ENCODE measurements at places on chromosomes 4 and X.

DNA sequence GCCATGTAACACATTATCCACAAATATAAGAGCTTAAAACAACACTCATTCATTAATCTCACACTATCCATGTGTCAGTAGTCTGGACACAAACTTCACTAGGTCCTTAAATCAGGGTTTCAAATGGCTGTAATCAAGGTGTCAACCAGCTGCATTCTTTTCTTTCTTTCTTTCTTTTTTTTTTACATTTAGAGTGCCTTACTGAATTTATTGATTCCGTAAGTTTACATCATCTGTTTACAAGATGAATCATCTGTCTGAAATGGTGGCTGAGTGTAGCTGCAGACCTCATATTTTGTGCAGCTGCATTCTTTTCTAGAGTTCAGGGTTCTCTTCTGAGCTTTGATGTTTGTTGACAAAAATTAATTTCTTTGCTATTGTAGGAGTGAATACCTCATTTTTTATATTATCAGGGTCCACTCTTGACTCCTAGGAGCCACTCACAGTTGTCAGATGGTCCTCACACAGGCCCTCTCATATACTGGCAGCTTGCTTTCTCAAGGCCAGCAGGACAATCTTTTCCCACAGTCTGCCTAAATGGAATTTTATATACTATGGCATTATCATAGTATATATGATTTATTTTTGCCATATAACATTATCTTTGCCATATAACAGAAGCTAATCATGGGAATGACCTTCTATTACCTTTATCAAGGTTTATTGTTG, 37.8 kb downstream of the SPOCK3 start:
- DNase-seq, result no peak

DNA sequence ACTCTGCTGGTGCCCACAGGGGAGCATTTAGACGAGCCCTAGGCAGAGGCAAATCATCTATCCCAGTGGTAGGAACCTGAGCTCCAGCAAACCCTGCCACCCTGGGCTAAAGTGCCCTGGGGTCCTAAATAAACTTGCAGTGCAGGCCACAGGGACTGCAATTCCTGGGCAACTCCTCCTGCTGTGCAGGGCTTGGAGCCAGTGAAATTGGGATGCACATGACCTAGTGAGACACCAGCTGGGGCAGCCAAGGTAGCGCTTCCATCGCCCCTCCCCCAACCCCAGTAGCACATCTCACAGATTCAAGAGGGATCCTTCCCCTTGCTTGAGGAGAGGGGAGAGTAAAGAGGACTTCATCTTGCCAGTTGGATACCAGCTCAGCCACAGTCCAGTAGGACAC, 44.1 kb downstream of the CHRNA9 start:
- no peak for DNase-seq

GRCh38 chrX:131792356-131792749, 230.7 kb upstream of the STK26 start:
- no peak for DNase-seq

DNA sequence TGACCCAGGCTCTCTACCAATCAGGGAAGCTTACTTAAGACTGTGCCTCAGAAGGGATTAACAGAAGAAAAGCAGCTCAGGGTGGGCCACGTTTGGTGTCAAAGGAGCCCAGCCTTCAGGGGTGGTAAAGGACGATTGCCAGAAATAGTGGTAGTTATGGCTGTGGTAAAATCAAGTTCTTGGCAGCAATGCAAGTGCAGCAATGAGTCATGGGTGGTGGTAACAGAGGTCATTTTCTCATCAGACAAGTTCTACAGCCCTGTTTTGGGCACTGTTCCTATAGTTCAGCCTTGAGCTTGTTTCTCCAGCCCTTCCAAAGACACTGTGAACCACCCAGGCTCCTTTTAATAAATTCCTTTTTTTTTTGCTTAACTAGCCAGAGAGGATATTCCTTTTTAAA, 120.3 kb downstream of the EFHC2 start:
- DNase-seq, result no peak

DNA sequence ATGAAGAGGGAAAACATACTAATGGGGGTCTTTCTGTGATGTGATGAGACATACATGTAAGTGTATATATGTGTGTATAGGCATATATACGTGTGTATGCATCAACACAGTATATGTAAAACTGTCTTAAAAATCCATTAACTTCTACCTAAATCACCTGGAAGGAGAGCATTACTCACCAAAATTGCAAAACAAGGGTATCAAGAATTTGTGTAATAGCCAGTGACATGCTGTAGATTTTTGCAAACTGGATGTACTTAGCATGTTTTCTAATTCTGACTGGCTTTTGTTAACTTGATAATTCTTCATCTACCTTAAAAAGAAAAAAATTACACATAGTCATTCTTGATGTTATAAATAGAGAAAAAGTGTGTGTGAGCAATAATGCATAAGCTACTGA, 104.7 kb downstream of the PRRG1 start:
- no peak for DNase-seq

DNA sequence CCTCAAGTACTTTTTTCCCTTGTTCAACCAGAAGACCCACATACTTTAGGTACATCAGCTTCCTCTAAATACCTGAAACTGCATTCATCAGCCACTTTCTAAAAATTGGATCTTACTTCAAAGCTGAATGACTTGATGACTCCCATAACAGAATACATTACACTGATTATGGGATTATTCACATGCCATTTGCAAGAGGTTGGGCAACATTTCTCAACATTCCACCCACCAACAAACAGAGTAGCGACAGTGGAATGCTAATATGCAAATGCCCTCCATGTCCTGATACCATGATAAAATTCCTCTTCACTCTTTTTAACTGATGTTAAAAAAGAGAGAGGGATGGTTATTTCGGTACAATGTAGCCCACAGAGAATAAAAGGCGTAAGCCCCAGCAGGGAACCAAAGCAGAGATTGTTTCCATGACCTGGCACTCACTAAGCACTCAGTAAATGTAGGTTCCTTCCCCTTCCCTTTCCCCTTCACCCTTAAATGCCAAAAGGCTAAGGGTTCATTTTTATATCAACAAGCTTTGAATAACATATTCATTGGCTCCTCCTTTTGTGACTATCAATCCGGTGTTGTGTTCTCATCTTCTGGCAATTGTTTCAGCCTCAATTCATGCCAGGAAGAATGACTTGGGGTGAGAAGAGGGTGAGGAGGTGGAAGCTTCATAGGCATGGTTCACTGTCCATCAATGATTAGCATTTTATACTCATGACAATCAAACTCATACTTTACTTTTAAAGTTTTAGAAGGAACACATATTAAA, 317.2 kb downstream of the DHX15 start:
- peak; percentile 39 for DNase-seq

DNA sequence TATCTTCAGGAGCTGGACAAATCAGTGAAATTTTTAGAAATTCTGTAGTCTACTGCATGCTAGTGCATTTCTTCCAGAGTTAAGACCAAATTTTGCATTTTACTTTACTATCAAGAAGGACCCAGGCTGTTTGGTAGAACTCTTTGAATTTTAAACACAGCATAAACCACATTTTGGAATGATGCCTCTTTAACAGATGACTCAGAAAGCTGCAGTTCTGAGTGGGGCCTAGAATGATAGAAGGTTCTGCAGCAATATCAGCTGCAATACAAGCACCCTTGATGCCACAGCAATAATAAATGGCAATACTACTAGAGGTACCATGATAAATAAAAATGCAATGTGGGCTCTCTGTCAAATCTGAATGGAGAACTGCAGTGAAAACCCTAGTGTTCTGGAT, 198.7 kb downstream of the TMA16 start:
- no peak for DNase-seq

DNA sequence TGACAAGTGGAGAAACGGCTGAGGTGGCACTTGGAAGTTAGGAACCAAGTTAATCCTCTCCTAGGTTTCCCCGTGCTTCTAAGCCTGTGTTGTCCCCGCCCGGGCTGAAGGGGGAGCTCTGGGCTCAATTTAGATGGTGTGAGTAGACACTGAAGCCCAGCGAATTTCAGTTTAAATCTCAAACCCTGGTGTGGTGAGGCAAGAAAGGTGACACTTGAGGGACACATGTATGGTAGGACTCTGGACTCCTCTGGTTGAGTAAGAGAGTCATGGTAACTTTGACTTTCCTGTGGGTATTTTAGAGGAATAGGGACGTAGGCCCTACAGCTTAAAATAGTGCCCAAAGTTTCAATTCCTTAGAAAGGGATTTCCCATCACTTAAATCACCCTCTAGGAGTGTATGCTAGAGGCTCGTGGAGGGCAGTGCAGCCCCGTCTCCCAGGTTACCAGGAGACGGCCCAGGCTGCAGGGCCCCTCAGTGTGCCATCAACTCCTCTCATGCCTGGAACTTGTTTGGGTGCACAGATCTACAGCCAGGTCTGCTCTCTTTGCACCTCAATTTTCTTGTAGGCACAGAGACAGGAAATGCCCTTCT, 24.0 kb downstream of the HAND2 start:
- no peak for DNase-seq
